ENCODE measurements at places on chromosomes 1 and 21.

DNA sequence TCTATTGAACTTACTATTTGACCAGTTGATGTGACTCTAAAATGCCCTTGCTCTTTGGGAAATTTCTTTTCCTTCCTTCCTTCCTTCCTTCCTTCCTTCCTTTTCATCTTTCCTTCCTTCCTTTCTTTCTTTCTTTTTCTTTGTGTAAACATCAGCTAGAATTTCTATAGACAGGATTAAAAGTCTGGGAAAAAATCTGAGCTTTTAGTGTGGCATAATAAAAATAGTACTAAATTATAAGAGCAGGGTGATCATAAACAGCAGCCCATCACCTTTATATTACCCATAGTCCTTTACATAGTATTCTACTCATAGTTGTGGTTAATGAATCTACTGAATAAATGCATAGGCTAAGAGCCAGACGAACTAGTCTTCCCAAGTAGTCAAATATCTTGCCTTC is 281.0 kb upstream of the DAB1 start:
- no peak for DNase-seq

GRCh38 chr1:117857418-117857817 is 72.0 kb downstream of the GDAP2 start:
- no peak for DNase-seq

- no peak for DNase-seq
Observed at GRCh38 chr1:177366091-177366490, 195.3 kb downstream of the BRINP2 start.

- DNase-seq, result no peak
Observed at GRCh38 chr1:115862403-115862802, 21.5 kb upstream of the NHLH2 start.

DNA sequence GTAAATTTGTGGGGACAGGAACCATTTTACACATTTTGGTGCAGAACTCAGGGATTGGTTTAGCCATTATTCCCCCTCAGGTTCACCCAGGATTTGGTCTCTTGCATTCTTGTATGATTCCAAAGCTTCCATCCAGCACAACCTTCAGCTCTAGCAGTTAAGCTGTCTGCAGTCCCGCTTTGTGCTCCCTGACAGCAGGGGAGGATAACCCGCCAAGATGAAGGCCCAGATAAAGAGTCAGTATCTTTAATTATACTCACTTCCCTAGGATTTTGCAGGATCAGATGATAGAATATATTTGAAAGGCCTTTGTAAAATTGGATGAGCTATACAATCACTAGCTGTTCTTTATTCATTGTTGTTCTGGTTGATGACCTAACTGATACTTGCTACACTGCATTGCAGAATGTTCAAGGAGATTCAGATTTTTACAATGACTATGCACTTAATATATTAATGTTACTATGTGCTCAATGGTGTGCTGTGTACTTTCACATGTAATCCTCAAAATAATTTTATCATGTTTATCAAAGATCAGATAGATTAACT is 49.8 kb downstream of the SLC16A1 start:
- DNase-seq, result no peak

DNA sequence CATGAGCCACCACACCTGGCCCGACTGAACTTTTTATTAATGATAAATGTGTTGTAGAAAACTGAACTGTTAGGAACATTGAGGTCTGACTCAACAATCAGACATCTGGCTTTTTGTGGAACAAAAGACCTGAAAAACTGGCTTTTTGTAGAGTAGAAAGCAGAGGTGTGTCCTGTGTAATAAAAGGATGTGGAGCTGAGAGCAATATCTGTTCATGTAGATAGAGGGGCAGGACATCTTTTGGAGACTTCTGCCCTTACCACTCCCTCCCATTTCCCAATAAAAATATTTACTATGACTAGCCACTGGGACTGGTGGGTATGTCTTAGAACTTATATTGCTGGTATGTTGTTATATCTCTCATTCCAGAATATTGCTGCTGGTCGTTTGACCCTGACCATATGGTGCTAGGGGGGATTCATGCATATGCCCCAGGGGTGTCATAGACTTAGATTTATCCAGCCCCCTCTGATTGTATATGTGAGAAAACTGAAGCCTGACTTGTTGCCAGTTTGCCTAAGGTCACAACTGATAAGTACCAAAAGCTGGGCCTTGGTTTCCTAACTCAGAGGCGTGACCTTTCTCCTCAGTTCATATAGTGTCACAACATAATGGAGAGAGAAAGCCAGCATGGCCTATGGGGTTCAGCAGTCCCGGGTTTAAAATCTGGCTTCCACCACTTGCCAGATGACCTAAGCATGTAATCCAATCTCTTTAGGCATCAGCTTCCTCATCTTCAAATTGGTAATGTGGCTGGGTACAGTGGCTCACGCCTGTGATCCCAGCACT is 33.5 kb upstream of the PIGV start:
- peak; percentile 27 for DNase-seq

Measured in fibroblast of mammary gland (primary cell).